Activated CD4-positive, CD25-positive, alpha-beta regulatory T cell treated with anti-CD3 and anti-CD28 coated beads, Interleukin-2, amount 50 U/mL, for 16 hours (primary cell): ENCODE measurements at places on chromosomes 5 and 9.

- no peak for DNase-seq
Measured at GRCh38 chr5:27458287-27458686, 419.9 kb upstream of the CDH9 start.

DNA sequence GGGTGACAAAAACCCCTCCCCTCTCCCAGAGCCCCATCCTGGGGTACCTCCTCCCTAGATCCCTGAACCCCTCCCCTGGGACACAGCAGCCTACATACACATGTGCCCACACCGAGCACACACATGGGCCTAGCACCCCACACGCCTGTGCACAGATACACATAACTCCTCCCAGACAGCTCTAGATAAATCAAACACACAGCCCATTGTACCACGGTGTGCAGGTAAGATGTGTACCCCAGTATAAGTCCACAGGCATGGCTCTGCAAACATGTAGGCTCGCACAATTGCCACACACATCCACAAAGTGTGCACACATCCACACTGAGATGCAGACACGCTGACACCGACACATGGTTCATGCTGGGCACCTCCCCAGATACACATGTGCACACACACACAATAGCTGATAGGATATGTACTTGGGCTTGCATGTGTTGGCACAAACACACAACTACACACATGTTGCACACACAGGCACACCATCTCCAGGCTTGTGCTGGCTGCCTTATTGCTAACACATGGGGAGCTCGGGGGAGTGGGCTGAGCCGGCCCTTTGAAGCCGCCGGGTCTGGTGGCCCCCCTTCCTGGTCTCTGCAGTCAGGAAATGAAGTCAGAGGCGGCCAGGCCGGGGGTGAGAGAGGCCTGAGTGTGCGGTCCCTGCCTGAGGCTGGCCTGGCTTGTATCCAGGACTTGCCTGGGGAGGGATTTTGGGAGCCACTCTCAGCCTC is 30.2 kb downstream of the GOLGA2 start:
- DNase-seq = no peak

DNA sequence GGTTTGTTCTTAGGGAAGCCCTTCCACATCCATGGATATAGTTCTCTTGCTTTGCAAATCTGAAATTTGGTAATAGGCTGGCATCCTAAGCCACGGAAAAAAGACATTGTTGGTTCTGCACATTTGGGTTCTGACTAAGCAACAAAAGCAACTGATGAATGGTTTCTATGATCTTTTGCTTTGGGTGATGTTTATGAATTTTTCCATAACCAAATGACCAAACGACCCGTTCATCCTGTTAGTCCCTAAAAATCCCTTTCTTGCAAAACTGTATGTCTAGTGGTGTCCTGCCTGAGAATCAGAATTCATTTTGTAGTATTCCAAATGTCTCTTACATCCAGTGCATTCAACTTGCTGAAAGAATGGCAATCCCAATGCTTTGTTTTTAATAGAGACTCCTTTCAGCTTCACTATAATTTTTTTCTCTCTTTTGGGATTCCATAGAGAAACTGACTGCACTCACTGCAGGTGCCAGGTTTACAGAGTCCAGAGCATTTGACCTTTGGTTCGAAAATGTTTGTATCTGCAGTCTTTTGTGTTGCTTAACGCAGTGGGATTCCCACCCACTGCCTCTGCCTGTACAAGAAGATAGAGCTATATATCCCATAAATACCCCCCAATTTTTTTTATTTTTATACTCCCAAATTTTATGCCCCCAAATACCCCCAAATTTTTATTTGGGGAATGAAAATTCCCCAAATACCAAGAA is 4.7 kb downstream of the SPTAN1 start:
- DNase-seq = no peak

GRCh38 chr5:81017320-81017719 is 57.2 kb downstream of the RASGRF2 start:
- DNase-seq = no peak

DNA sequence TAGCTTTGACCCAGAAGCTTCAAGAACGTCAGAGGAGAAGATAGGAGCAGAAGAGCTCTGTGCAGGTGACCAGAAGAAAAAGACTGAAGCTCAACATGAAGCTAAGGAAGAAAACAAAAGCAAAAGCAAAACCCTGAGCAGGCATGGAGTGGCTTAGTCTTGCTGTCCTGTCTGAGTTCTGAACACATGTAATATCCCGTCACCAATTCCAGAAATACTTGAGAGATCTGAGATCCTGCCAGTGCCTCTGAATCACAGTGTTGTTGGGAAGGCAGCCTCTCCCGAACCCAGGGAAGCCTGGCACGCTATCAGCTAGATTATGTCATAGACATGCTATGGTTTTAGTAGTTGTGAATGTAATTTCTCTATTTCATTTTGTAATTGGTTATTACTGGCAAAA is 235.7 kb downstream of the ICE1 start:
- DNase-seq = no peak

DNA sequence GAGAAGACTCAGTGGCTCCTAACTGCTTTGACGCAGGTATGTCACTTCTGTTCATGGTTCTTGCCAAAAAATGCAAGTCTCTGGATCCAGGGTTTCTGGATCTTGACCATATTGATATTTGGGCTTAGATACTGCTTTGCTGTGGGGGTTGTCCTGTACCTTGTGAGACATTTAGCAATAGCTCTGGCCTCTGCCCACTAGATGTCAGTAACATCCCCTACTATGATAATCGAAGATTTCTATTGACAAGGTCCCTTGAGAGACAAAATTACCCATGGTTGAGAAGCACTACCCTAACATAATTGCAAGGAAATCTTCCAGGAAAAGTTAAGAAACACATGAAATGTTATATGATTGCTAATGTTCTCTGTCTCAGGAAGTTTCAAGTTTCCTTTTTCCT is 285.4 kb downstream of the TMEM232 start:
- no peak for DNase-seq

DNA sequence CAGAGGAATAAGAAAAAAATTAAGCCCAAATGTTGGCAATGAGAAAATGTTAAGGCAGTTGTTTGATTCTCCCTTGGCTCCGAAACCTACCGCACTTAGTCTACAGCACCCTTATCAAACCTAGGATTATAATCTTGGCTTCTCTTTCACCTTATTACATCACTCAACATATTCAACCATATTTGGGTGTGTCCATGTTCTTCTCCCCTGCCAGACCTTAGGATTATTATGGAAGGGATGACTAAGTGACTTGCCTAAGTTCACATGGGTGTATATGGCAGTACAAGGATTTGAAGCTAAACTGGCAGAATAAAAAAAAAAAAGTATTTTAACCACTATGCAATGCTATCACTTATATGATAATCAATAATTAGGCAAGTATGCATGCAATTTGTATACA is 76.4 kb downstream of the PLK2 start:
- no peak for DNase-seq
